GM12864 (cell line): ENCODE measurements at places on chromosomes 12 and 14.

DNA sequence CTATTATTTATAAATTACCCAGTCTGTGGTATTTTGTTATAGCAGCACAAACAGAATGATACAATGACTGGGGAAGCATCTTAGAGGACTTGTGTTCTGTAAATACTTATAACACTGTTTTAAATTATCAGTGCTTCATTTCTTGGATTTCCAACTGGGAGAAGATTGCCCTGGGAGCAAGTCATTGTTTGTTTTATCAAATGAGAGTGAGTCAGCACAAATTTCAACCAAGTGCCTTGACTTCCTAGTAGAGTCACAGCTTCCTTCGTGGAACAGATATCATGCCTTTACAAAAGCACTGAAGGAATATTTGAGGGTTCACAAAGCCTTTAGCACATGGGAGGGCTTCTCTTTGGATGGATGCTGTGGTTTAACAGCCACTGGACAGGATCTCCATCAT, 234.1 kb downstream of the KTN1 start:
- DNase-seq = no peak

- DNase-seq = no peak
Measured at GRCh38 chr14:34629344-34629656, 648 bp downstream of the SNX6 start.

GRCh38 chr14:54310151-54310850, 86.5 kb upstream of the CDKN3 start:
- no peak for DNase-seq

DNA sequence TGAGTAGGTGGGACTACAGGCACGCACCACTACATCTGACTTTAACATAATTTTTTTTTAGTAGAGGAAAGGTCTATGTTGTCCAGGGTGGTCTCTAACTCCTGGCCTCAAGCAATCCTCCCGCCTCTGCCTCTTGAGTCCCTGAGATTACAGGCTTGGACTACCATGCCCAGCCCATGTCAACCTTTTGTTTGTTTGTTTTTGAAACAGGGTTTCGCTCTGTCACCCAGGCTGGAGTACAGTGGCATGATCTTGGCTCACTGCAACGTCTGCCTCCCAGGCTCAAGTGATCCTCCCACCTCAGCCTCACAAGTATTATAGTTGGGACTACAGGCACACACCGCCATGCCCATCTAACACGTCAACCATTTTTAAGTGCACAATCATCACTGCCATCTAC, 29.2 kb downstream of the PITPNM2 start:
- no peak for DNase-seq

GRCh38 chr12:49331380-49332222, 5.4 kb downstream of the C1QL4 start:
- no peak for DNase-seq

GRCh38 chr14:65169351-65169750, 67.0 kb upstream of the MAX start:
- DNase-seq = peak; percentile 95

- DNase-seq = no peak
Measured at GRCh38 chr12:95633049-95633731, 81.9 kb upstream of the USP44 start.

DNA sequence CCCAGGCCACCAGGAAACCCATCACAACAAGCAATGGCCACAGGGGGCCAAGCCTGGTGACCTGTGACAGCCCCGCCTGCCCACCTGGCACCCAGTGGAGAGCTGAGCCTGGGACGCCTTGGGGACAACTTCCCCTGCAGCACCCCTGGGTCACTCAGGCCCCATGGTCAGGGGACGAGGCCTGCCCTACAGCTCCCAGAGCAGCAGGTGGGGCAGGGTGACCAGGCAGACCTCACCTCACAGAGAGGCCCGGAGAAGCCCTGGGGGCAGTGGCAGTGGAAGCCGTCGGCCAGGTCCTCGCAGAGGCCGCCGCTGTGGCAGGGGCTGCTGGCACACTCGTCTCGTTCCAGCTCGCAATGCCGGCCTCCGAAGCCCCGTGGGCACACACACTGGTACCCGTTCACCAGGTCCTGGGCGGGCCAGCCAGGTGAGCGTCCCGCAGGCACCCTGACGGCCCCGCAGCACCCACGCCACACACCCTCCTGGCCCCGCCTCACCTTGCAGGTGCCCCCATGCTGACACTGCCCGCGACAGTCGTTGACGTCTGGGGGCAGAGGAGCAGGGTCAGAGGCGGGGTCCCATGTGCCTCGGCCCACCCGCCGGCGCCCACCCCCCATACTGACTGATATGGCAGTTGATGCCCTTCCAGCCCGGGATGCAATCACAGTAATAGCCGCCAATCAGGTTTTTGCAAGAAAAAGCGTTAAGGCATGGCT, 18.1 kb downstream of the JAG2 start:
- DNase-seq = no peak

GRCh38 chr14:77248666-77249065, 22.3 kb downstream of the NGB start:
- no peak for DNase-seq

DNA sequence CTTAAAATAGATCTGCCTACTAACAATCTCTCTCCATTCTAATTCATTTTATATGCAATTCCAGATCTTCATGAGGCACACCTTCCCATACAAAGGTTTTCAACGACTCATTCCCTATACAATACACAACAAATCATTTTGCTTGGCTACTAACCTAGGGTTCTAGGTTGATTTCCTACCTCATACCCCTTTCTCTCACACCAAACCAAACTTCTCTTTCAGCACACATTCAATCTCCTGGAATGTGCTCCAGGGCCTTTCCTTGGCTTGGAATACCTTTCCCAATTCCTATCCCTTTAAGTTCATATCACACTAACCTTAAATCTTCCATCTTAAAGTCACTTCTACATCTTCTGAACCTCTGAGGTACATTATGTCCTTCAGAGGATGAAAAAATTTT, 38.7 kb upstream of the MTERF2 start:
- DNase-seq = no peak

DNA sequence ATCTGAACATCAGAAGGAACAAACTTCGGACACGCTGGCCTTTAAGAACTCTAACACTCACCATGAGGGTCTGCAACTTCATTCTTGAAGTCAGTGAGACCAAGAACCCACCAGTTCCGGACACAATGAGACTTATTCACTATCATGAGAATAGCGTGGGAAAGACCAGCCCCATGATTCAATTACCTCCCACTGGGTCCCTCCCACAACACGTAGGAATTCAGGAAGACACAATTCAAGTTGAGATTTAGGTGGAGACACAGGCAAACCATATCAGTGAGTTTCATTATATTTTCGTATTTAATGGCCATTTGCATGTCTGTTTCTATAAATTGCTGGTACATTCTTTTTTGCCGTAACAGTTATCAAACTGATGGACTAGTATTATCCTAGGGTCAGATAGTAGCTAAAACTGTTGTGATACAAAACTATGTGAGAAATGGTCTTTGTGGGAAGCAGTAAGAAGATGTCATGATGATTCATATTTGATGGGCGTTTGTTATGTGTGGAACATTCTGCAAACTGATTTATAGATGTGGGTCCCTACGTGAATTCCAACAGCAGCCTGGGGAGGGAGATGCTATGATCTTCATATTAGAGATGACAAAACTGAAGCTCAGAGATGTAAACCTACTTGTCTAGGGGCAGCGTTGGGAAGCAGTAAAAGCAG, 282.4 kb upstream of the TMEM132C start:
- no peak for DNase-seq

- DNase-seq = no peak
Measured at GRCh38 chr14:34299360-34299759, 162.7 kb downstream of the SPTSSA start.

DNA sequence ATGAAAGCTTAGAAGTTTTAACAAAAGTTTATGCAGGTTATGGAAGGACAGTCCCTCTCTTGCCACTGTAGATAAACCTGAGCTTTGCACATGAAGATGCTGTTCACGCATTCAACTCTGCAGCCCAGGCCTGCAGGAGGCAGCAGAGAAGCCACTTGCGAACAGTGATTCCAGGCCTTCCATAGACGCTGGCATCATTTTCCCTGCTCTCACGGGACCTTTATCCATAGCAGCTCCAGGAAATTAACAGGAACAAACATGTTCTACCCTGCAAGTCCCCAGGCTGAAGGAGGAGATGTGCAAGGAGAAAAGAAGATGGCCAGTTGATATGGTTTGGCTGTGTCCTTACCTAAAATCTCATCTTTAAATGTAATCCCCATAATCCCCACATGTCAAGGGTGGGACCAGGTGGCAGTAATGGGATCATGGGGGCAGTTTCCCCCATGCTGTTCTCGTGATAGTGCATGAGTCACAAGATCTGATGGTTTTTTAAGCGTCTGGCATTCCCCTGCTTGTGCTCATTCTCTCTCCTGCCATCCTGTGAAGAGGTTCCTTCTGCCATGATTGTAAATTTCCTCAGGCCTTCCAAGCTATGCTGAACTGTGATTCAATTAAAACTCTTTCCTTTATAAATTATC, 2.0 kb downstream of the ERP27 start:
- DNase-seq = no peak

GRCh38 chr14:100850841-100851585, 25.1 kb downstream of the MEG3 start:
- peak; percentile 16 for DNase-seq

- DNase-seq = no peak
Measured at GRCh38 chr12:82841487-82841904, 154.8 kb downstream of the TMTC2 start.

- DNase-seq = no peak
Measured at GRCh38 chr12:110039085-110039807, 9.1 kb downstream of the C12orf76 start.

GRCh38 chr12:54294152-54294952, 6.5 kb downstream of the NFE2 start:
- no peak for DNase-seq

GRCh38 chr12:2575245-2575644, 219.5 kb upstream of the FKBP4 start:
- DNase-seq = no peak

DNA sequence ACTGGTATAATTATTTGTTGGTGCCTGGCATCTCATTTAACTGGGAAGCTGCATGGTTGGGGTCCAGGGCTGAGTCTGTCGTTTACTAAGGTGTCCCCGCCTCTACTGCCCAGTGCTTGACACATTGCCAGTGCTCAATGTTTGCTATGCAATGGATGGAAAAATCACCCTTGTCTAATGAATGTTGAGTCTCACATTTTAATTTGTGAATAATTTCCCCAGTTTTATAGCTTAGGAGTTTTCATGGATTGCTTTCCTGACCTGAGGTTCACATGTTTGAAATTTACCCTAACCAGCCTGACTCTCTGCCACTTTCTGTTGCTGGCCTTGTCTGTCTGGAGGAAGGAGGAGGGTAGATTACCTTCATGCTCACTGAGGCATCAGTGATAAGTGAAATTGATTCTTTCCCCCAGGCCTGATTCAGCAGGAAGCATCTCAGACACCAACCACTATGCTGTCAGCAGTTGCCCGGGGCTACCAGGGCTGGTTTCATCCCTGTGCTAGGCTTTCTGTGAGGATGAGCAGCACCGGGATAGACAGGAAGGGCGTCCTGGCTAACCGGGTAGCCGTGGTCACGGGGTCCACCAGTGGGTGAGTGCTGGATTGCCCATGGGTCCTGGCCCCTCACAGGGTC, 2.4 kb downstream of the DHRS2 start:
- DNase-seq = no peak

DNA sequence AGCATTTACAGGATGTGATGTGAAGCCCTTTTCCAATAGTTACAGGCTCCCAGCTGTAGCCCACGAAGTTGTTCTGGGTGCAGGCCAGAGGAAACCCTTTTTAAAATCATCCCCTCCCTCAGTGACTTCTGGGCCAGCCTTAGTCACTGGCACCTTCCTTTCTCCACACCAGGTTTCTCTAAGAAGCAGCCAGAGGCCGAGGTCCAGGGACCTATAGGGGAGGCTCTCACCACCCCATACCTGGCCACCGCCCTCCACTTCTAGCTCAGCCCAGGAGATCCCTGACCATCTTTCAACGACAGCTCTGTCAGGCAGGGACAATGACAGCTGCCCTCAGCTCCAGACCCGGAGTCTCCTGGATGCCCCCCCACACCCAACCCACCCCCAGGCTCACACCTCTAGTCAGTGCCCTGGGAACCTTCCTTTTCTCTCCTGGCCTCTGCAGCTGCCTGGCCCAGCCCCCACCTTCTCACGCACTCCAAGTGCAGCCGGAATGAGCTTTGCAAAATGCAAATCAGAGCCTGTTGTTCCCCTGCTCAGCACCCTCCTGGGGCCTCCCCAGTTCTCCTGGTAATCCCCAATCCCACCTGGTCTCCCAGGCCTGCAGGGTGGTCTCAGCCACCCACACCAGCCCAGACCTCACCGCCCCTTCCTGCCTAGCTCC, 46.7 kb downstream of the TESC start:
- no peak for DNase-seq

DNA sequence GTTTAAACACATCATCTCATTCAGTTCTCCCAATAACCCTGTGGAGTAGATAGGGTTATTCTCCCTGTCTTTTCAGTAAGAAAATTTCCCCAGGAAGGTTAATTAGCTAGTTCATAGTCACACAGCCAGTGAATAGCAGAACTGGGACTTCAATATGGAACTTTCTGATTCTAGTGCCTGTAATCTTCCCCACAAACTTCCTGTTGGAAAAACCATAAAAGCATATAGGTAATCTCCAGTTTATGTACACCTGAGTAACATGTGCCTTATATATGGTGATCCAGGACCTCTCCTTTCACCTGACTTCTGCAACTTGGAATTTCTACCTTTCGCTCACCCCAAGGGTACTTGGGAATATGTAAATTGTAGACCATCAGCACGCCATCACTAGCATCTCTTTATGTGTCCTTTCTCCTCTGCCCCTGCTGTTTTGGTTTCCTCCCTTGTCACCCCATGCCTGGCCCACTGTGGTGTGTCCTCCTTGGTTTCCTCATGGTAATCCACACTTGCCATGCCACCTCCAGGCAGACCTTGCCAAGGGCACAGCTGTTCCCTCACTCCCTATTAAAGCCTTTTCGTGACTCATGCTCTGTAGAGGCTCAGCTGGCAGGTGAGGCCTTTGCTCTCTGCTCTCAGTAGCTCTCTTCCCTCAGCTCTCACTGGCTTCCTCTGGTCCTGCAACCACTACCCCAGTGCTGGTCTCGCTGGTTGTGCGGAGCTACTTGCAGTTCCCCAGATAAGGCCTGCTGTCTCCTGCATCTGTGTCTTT, 16.7 kb downstream of the TBC1D30 start:
- no peak for DNase-seq

DNA sequence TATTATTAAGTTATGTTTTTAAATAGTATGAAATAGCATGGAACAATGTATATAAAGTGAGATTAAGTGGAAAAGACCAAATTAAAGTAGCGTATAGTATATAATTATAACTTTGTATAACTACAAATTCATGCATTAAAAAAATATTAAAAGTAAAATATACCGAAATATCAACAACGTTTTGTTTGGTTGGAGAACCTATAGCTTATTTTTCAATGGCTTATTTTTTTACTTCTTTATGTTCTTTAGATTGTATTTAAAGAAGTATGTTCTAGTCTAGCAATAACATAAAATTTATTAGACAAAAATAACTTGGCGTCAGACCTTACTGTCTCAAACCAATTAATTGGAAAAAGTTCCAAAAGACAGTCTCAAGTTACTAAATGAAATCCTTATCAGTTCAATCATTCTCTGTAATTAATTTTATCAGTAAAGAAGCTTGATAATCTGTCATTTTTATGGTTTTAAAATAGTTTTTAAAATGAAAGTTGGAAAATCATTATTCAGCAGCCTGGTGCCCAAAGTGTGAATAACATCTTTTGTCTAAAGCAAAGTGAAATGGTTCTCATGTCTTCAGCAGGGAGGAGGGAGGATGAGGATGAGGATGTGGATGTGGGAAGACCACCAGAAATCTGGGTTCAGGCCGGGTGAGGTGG, 46.7 kb downstream of the IRAK3 start:
- DNase-seq = no peak

GRCh38 chr12:20656600-20656999, 38.5 kb upstream of the SLCO1C1 start:
- DNase-seq = no peak
